ENCODE measurements at places on chromosomes 4 and X.
A peak's percentile ranks its signal among the peaks of the same experiment; 100 is the strongest.

DNA sequence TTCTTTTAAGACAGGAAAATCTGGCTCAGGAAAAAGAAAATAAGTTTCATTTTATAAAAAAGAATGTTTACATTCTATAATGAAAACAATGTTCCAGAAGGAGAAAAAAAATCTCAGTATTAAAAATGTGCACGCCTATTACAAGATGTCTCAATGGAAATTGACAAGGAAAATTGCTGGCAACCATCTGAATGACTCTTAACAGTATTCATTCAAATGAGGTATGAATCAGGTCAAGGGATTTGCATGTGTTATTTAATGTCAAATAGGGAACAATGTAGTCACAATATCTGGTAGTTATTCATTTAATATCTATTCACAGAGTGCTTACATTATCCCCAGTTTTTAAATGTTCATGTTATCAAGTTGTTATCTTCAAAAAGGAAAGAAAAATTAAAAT is 208.4 kb upstream of the TRAM1L1 start:
- no peak for DNase-seq

GRCh38 chr4:44147571-44148075 is 301.0 kb downstream of the KCTD8 start:
- DNase-seq: no peak

DNA sequence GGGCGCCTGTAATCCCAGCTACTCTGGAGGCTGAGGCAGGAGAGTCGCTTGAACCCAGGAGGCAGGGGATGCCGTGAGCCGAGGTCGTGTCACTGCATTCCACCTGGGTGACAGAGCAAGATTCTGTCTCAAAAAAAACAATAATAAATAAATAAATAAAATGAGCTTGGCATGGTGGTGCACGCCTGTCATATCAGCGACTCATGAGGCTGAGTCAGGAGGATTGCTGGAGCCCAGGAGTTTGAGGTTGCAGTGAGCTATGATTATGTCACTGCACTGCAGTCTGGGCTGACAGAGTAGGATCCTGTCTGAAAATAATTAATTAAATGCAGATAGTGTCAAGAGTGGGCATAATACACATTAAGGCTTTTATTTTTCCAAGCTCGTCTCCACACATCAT is 77.5 kb downstream of the DHRSX start:
- DNase-seq: no peak

- peak; percentile 39 for DNase-seq
Measured at GRCh38 chrX:154750301-154751202, at the start of gene GAB3. Gene GAB3 (minus strand): TSS chrX:154751077. CDS start chrX:154751025, 52 bp downstream.

DNA sequence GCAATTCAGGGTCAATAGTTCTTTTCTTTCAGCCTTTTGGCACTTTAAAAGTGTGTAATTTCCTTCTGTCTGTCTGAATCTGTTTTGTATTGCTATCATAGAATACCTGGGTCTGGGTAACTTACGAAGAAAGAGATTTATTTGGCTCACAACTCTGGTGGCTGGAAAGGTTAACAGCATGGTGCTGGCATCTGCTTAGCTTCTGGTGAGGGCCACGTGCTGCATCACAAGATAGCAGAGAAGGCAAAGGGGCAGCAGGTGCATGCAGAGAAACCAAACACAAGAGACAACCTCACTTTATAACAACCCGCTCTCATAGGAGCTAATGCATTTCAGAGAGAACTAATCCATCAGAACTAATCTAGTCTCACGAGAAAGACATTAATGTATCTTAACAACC is 18.8 kb downstream of the RGN start:
- DNase-seq: no peak

GRCh38 chrX:110863883-110864282 is 68.3 kb upstream of the CHRDL1 start:
- DNase-seq: no peak

DNA sequence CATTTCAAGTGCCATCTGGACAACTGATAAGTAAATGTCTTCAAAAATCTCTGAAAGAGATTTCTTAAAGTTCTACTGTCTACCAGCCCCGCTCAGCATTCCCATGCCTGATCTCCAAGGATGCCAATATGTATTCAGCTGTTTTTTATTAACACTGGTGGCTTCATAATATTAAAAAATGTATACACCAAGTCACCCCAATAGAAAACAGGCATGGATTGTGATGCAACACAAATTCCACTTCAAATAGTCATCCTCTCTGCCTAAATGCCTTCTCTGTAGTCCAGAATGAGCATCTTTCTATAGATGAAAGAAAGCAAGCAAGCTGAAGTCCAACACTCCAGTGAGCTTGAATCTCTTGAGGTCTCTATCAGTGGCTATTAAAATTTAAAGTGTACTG is 152.2 kb upstream of the PPARGC1A start:
- no peak for DNase-seq

DNA sequence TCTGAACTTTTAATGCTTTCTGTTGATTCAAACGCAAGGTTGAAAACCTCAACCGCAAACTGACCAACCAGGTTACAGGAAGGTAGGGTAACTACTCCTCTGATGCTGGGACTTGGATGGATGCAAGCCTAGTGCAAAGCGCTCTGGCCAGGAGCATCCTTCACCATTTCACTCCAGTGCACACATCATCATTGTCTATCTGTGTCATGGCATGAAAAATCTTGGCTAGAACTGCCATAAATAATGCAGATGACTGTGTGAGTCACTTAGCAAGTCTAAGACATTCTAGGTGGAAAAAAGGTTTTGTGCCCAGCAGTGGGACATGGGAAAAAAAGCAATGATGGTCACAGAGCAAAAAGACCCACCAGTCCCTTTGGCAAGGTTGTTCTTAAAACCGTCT is 10.9 kb downstream of the ADGRA3 start:
- DNase-seq: no peak

- no peak for DNase-seq
Measured at GRCh38 chrX:48992341-48992740, 9.7 kb downstream of the GRIPAP1 start.

- DNase-seq: no peak
Measured at GRCh38 chrX:27391623-27392022, 71.5 kb downstream of the PPP4R3C start.

- DNase-seq: no peak
Measured at GRCh38 chrX:105116486-105116885, 104.0 kb downstream of the TEX13A start.

GRCh38 chr4:118772081-118772766 is 63.7 kb downstream of the SEC24D start:
- peak; percentile 33 for DNase-seq

- DNase-seq: no peak
Measured at GRCh38 chrX:6163721-6164120, 64.9 kb downstream of the NLGN4X start.

- no peak for DNase-seq
Measured at GRCh38 chrX:50721764-50722521, 92.1 kb downstream of the SHROOM4 start.

GRCh38 chr4:170229006-170229405 is 139.2 kb upstream of the AADAT start:
- DNase-seq: no peak

DNA sequence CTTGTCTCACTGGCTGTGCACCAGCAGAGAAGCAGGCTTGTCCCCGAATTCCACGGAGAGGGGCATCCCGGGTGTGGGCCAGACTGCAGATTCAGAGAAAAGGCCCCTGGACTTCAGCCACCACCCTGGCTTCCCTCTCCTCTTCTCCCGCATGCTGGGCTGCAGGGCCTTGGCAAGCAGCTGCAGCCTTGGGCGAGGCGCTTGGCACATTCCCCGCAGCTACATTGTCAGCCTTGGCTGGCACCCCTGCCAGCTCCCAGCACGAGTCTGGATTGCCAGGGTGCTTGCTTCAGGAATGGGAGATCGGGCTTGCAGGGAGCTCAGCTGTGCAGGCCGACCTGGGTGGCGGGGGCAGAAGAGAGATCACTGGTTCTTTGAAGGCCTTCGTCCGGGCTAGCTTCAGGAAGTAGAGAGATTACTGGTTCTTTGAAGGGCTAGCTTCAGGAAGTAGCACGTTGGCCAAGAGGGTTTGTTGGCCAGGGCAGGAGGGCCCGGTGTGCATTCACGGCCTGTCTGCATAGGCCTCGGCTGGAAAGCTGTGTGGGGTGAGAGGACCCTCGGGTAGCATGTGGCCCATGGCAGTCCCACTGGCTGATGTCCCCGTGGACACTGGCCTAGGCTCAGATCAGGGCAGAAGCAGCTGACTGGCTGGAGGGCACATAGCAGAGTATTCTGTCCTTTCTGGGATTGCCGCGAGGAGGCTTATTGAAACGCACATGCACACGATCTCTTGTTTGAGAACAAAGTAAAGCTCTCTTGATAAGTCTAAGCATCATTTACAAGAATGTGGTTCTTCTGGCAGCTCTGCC is 2.7 kb downstream of the ABCD1 start:
- DNase-seq: no peak

All from GM13976 (cell line).